ENCODE measurements at places on chromosomes 11 and 22. TPM values are rescaled to one million over a fixed set of nuclear protein-coding genes. Genes with fewer than 3 reads are reported as not detected.

DNA sequence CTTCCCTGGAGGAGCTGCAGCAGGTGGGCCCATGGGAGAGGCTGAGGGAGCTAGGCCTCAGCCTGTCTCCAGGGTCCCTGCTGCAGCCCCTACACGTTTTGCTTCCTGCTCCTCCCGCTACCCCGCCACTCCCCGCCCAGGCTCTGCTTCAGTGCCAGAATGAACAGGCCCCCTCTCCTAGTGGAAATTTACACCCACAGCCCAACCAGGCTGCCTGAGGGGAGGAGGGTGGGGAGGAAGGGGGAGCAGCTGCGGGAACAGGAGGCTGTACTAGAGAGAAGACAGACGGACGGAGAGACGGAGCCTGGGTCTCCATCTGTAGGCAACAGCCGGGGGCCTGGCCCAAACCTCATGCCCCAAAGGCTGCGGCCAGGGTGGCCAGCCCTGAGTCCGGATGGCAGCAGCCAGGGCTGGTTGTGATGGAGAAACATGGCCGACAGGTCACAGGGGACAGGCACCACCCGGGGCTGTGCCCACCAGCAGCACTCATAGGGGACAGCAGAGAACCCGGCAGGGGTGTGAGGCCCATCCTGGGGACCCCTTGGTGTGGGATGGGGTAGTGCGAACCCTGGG lies 20.6 kb downstream of the FLRT1 start:
- peaks cover 7% of the 10 kb centered on the region for H3K27me3 ChIP-seq
- no peak overlapping the region for H3K4me3 ChIP-seq
- no peaks in the 10 kb centered on the region for H3K36me3 ChIP-seq

The HTR3A gene
- not detected for total RNA-seq

DNA sequence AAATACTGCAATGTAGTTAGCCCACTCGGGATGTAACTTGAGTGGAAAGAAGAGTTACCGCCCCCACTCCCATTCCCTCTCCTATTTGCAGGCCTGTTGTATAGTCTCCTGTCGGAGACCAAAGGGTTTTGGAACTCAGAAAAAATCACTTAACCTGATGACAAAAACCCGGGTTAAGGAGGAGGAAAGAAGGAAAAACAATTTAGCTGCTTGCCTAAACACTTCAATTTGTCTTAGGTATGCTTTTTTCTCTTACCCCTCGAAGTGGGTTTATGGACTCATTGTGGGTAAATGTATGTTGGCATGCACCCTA lies 2.2 kb downstream of the YAP1 start:
- H3K27ac ChIP-seq = no peak overlapping the region
- no peak overlapping the region for H3K4me3 ChIP-seq
- peaks cover 14% of the 10 kb centered on the region for H3K4me1 ChIP-seq
- no peak for DNase-seq
- peaks cover 60% of the 10 kb centered on the region for H3K27me3 ChIP-seq

DNA sequence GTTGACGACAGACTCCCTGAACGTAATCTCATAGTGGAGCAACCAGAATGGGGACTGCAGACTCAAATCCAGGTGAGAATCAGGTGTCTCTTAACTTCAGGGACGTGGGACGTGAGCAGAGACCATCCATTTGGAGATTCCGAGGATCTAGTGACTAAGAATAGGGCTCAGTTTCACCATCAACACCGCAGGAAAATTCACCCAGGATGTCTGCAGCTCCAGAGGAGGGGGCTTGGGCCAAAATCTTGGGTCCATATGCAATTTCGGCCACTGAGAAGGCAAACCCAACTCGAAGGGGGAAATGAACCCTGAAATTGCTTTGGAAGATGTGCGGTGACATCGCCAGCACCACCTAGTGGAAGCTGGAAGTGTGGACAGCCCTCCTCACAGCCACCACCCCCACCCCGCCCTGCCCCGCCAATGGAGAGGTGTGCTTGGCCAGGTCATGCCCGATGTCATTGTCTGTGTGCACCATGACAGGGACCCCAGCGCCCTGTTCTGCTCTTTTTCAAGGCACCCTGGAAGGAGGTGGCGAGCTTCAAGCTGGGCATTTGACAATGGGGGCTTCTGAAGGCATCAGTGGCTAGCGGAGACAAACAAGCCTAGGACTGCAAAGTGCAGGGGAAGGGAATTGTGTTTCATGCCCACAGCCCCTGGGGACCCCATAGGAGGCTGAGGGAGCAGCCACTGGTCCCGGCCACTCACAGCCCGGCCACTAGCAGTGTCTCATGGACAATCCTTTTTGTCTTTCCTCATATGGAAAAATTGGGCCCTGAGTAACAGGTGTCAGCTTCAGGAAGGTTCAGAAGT lies 24.8 kb downstream of the APOL1 start:
- peaks cover 31% of the 10 kb centered on the region for H3K36me3 ChIP-seq
- no peaks in the 10 kb centered on the region for H3K27me3 ChIP-seq
- H3K4me3 ChIP-seq = no peak overlapping the region
- peak overlapping the region; percentile 57 for H3K27ac ChIP-seq
- peak; percentile 74 for DNase-seq
- H3K4me1 ChIP-seq = peaks cover 30% of the 10 kb centered on the region

- H3K4me1 ChIP-seq = peaks cover 3% of the 10 kb centered on the region
- H3K27me3 ChIP-seq = no peaks in the 10 kb centered on the region
- no peak overlapping the region for H3K27ac ChIP-seq
- no peak for DNase-seq
- no peak overlapping the region for H3K4me3 ChIP-seq
- H3K36me3 ChIP-seq = no peaks in the 10 kb centered on the region
Observed at GRCh38 chr11:108865406-108865805, 200.5 kb downstream of the DDX10 start.
